ENCODE measurements at places on chromosomes 6 and 20. TPM values are rescaled to one million over a fixed set of nuclear protein-coding genes. Genes with fewer than 3 reads are reported as not detected.

DNA sequence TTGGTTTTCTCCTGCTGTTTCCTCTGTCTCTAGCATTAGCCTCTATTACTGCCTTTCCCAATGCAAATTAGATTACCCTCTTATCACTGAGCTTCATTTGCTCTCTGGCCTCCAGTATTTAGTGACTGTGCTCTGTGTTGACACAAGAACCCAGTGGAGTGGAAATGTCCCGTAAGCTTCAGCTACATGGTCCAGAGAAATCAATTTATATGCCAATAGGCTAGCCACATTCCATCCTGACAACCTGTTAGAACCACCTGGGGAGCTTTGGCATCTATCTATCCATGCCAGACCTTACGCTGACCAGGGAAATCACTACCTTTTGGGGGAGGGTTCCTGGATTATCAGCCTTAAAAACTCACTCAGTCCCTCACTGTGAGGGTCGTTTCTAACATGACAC, 459.6 kb downstream of the UTRN start:
- no peak for DNase-seq

DNA sequence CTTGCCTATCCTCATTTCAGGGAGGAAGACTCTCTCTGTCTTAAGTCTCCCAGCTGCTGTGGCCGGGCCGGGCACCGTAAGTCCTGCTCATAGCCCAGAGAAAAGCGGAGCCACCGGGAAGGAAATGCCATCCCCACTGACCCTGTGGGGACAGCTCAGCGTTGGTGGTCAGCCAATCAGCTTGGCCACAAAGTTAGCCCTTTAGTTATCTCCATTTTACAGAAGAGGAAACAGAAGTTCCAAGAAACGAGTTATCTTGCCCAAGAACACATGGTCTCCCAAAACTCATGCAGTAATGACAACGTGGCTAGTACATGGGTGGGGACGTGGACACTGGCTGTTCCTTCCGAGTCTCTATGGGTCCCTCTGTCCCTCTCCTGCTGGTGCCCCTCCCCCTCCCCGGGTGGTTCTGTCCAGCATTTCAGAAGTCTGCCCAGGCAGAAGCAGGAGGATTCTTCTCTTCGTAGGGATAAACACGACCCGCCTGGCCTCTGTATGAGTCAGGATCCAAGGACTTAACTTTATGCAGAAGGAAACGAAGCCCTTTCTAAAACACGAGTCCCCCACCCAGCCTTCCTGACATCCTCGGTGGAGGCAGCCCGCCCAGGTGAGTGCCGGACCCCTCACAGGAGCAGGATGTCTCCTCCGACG, 273.8 kb downstream of the CDH4 start:
- no peak for DNase-seq

DNA sequence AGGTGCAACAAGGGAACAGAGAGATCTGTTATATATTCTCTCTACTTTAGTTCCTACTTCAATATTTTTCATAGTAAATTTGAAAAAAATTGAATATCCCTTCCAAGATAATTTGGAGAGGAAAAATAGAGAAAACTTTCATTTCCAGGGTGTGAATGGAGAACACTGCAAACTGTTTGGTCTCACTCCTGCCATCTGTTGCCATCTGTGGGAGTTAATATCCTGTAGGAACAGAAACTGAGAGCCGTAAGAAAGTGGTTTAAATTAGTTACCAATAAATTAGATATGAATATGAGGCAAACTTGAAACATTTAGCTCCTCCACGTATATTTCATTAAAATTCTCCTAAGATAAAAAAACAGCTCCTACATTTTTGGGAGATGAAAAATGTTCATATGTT, 4.2 kb downstream of the ZNF337 start:
- no peak for DNase-seq

DNA sequence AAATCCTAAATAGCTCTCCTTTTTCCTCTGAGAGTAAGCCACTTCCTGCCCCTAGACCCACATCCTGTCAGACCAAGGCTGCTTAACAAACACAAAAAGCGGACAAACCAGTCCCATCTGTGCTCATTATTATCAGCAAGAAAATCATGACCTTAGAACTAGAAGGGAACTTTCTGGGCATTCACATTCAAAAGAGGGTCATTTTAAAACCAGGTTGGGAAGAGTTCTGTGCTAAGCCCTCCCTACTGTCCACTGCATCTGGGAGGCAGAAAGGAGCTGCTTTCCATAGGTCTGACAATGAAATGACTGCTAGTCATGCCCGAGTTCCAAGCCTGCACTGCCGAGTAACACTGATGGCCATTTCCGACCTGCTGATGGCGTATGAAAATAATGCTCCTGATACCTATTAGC, 15.4 kb downstream of the EZR start:
- DNase-seq = no peak

DNA sequence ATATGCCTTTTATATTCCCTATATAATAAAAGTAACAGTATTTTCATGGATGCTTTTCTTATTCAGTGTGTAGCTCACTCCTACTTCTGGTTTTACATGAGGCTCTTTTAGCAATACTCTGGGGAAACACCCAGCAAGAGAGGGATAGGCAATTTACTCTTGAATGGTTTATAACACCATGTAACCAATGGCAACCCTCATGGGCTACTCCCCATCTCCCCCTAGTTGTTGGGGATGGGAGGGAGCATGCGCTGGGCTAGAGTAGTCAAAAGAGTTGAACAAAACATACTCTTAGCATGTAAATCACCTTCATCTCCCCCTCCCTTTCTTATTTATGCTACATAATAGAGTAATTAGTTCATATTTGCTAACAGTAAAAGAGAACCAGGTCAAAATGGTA, 140.1 kb upstream of the LRFN2 start:
- DNase-seq = peak; percentile 9

DNA sequence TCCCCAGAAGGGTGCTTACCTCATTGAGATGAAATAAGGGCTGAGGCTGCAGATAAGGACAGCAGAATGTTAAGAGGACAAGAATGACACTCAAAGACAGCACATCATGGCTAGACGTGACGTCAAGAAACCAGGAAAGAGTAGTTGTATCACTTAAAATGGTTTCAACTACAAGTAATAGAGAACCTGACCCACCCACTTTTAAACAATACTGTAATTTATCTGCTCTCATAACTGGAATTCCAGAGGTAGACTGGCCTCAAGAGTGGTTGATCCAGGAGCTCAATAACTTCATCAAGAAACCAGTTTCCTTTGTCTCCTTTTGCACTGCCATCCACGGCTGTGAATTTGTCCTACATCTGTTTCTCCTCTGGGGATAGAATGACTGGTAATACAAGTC, 187.1 kb downstream of the EYA4 start:
- DNase-seq = no peak

DNA sequence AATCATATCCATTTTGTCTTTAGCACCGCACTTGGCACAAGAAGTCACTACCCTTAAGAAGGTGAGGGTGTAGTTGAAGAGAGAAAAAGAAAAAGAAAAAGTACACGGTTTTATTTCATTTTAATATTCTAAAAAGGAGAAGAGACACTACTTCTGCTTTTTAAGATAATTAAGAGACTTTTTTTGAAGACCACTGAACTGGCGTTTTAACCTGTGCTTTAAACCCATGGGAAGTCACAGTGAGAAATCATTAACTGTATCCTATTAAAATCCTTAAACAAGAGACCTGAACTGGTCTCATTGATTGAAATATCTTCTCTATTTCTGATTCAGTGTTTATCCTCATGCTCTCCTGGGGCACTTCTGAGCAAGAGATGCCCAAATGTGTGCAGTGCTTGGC, 243.5 kb downstream of the TMEM242 start:
- DNase-seq = no peak

- DNase-seq = no peak
These were observed 175.6 kb downstream of the TBC1D7 start for GRCh38 chr6:13152764-13153163.

DNA sequence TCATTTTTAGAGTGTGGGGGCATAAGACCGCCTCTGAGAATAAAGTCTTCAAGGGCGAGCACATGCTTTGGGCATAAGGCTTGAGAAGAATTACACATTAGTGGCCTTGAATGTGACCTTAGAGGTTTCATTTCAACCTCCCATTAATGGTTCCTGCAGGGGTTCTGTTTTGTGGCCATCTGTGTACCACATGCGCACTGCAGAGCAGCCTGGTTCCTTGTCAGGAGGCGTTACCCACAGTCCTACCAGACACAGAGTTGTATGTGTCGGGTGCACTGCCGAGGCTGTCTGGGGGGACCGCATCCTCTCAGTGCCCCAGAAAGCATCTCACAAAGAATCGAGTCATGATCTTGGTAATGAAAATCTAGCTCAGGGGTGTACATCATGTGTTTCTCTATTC, 115.7 kb downstream of the B3GAT2 start:
- no peak for DNase-seq

DNA sequence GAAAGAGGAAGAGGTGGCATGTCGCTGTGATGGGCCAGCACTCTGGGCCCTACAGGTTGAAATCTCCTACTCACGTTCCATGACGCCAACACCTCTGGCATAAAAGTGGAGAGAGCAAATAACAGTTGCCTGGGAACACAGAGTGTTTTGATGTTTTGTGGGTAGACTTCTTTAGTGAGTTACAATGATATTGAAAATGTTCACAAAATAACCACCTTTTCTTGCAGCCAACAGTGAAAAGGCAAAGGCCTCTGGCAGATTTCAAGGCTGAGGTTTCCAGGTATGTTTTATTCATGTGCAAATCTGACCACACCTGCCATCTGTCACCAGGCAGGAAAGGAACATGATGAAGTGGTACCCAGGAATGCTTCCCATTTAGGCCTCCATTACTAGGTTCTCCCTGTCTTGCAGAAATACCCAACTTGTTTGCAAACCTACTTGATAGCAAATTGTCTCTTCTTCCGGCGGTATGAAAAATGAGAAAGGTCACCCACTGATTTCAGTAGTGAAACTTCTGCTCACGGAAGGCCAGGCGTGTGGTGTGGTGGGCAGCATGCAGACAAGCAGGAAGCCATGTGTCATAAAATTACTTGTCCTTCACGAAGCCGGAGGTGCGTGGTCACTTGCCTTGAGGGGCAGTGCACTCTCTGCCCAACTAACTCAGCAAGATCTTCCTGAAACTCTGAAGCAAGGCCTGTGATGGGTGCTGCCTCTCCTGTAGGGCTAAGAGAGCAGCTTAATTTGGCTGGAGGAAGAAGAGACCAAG, 299.1 kb upstream of the PRDM1 start:
- DNase-seq = no peak

DNA sequence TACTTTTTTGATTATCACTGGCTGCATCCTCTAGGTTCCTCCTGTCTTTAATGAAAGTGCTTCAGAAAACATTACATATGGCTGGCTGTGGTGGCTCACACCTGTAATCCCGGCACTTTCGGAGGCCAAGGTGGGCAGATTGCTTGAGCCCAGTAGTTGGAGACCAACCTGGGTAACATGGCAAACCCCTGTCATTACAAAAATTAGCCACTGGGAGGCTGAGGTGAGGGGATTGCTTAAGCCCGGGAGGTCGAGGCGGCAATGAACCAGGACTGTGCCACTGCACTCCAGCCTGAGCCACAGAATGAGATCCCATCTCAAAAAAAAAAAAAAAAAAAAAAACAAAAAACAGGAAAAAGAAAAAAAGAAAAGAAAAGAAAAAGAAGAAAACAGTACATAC, 35.3 kb downstream of the BEND3 start:
- DNase-seq = peak; percentile 65

- no peak for DNase-seq
These were observed 53.3 kb upstream of the HFE start for GRCh38 chr6:26033941-26034354.

DNA sequence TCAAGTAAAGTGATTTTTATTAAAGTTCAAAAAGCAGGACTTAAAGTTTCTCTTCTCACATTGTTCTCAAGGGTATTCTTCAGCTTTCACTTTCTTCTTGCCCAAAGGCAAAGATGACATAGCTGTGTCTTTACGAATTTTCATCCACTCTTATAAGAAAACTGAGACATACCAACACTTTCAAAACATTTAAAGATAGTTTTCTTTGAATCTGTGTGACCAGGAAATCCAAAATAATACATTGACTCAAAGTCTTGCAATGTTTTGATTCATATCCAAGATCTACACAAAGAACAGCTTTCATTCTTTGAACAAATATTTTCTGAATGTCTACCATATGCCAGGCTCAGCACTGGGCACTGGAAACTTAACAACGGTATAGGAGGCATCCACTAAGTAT, 117.9 kb downstream of the SIM1 start:
- no peak for DNase-seq

GRCh38 chr20:48283470-48284110, 498.3 kb upstream of the SULF2 start:
- DNase-seq = no peak

DNA sequence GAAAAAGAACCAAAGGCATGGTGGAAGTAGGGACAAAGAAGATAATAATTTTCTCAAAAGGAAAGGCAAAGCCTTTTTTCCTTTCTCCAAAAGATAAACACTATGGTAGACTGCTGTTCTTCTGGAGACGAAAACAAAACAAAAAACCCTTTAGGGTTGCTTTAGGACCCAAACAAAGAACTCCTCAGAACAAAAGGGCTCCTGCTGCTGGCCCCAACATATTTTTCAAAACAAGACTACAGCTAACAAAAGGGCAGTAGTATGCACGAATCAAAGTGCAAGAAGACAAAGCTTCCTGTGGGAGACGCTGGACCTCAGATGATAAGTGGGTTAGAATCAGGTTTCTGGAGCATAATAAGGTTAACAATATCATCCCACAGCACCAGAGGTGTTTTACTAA, 15.8 kb downstream of the NCOA5 start:
- no peak for DNase-seq

- no peak for DNase-seq
These were observed 51.0 kb upstream of the ZFP64 start for GRCh38 chr20:52242237-52243230.

- no peak for DNase-seq
These were observed 659.8 kb upstream of the SLC35B3 start for GRCh38 chr6:9095137-9095536.

DNA sequence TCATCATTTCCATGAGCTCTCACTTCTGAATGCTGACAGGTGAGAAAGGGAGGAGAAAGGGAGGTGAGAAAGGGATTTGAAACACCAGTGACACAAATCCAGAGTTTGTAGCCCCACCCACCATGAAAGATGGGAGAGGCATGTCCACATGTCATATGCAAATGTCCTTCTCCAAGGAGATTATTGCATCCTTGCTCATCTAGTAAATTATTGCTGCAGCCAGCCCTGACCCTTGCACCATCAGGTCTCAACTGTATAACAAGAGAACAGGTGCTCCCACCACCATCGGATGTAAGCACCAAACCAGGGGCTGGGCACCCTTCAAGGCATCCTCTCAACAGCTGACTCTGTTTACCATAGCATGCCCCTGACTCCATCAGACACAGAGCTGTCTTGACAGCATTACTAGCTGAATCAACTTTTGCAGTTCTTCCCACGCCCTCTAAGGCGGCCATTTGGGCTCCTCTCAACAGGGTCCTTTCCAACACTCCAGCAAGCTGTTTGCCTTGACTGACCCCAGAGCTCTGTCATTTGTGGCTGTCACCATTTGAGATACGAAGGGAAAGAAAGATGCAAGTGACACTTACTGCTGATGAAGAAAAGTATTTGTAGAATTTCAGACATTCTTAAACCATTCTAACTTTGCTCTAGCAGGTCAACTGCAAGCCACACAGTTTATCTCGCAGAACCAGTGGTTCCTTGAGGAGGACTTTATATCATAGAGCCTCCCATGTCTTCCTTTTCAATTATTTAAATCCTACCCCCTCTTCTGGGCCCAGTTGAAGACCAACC, 14.2 kb downstream of the GFOD1 start:
- peak; percentile 45 for DNase-seq

TP53TG5 gene
- not detected for total RNA-seq

PSORS1C2 gene
- total RNA-seq = not detected

SLA2 gene
- total RNA-seq = 0.64 TPM

OR2H2 gene
- total RNA-seq = not detected

PNPLA1 gene
- 0.32 TPM for total RNA-seq

PRL gene
- total RNA-seq = 0.58 TPM

TRIM15 gene
- total RNA-seq = not detected

HLA-DQA1 gene
- total RNA-seq = 12.7 TPM

BTN1A1 gene
- total RNA-seq = not detected

MAPK13 gene
- total RNA-seq = 12.2 TPM

ECT2L gene
- total RNA-seq = not detected
